ENCODE measurements at places on chromosomes 16 and 17. TPM values are rescaled to one million over a fixed set of nuclear protein-coding genes. Genes with fewer than 3 reads are reported as not detected.

DNA sequence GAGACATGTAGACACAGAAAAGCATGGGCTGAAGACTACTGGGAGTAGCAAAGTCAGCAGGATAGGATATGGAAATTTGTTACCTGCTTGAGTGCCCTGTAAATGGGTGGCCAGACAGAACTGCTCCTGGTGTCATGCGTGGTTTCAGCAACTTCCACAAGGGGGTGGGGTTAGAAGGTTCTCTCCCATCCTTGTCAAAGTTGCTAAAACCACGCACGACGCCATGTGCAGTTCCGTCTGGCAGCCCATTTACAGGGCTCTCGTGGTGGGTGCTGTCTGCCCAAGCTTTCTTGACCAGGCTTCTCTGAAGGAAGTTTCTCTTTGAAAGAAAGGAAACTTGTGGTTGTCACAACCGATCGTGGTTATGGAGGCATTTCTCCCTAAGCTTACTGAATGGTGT, 6.9 kb upstream of the DBNDD1 start:
- no peaks in the 10 kb centered on the region for H3K4me1 ChIP-seq
- no peak overlapping the region for H3K27ac ChIP-seq
- H3K27me3 ChIP-seq, result no peaks in the 10 kb centered on the region
- peaks cover 15% of the 10 kb centered on the region for H3K36me3 ChIP-seq
- H3K4me3 ChIP-seq, result no peak overlapping the region

Gene ABR
- 62.6 TPM for total RNA-seq

DNA sequence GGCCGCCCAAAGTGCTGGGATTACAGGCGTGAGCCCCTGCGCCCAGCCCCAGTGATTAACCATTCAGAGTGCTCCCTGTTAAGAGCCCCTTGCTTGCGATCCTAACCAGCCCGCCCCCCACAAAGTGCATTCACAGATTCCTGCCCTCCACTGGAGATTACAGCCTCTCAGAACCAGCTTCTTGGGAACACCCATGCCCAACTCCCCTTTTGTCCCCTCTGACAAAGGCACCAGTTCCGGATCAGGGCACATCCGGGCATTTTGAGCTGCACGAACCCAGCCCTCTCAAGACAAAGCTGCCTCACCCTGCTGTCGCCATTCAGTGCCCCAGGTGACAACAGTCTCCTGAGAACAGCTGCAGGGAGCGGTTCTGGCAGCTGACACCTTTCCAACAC, 848 bp upstream of the KRT19 start:
- no peaks in the 10 kb centered on the region for H3K36me3 ChIP-seq
- H3K4me3 ChIP-seq, result no peak overlapping the region

Gene TVP23A
- 0.54 TPM for total RNA-seq

Data from gastroesophageal sphincter (tissue), 4 donors.